Activated CD4-positive, alpha-beta memory T cell treated with anti-CD3 and anti-CD28 coated beads, Interleukin-2, amount 10 ng/mL, durations not matched to agents 7 days and 5 days (primary cell): ENCODE measurements at places on chromosomes 5 and 9. TPM values are rescaled to one million over a fixed set of nuclear protein-coding genes. Genes with fewer than 3 reads are reported as not detected.

- no peaks in the 10 kb centered on the region for H3K27me3 ChIP-seq
- no peak overlapping the region for H3K4me3 ChIP-seq
- no peak for DNase-seq
- no peaks in the 10 kb centered on the region for H3K36me3 ChIP-seq
- no peaks in the 10 kb centered on the region for H3K4me1 ChIP-seq
Measured at GRCh38 chr5:11273180-11273903, 512.3 kb upstream of the DAP start.

GRCh38 chr5:66993448-66993847 lies 203.2 kb downstream of the CD180 start:
- DNase-seq = no peak
- H3K27ac ChIP-seq = no peak overlapping the region

Gene IFNA2
- total RNA-seq = not detected

DNA sequence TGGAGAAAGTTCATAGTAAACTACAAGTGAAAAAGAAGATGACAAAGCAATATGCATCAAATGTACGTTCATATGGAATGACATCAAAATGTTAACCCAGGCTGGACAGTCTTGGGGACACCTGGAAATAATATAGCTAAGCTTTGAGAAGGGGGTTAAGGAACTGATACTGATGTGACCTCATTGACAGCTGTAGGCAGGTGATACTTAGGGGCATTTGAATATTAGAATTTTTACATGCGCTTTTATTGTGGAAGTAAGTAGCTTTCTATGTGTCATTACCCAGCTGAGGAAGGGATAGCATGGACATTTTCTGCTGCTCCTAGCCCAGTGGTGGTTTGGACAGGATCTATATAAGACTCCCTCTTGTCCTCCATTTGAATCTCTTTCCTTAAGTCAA lies 299.7 kb downstream of the CWC27 start:
- H3K36me3 ChIP-seq = no peaks in the 10 kb centered on the region
- DNase-seq = no peak
- H3K27me3 ChIP-seq = peaks cover 27% of the 10 kb centered on the region
- no peaks in the 10 kb centered on the region for H3K4me1 ChIP-seq

GRCh38 chr5:154087260-154087659 lies 48.5 kb downstream of the MFAP3 start:
- H3K4me1 ChIP-seq = peaks cover 4% of the 10 kb centered on the region
- H3K4me3 ChIP-seq = no peak overlapping the region
- peaks cover 11% of the 10 kb centered on the region for H3K27me3 ChIP-seq
- DNase-seq = no peak

Gene SLC22A4
- total RNA-seq = 0.10 TPM

Gene TLX3
- total RNA-seq = not detected
